ENCODE measurements at places on chromosomes 5 and 9.

DNA sequence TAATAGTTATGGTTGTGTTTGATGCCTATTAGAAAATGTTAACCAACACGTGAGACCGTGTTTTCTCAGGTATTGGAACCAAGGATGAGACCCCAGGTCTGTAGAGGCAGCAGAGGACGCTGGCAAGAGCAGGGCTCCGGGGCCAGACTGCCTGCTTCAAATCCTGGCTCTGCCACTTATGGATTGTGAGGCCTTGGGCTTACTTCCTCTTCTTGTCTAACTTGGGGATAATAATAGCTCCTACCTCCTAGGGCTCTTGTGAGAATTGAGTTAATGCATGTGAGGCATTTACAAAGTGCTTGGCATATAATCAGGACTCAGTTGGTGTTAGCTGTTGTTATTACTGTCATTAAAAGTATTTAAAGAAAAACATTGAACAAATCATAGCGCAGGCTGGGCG lies 85.5 kb upstream of the PITX1 start:
- DNase-seq = no peak

- no peak for DNase-seq
These were observed 78.0 kb downstream of the SH3GL2 start for GRCh38 chr9:17656889-17657288.

DNA sequence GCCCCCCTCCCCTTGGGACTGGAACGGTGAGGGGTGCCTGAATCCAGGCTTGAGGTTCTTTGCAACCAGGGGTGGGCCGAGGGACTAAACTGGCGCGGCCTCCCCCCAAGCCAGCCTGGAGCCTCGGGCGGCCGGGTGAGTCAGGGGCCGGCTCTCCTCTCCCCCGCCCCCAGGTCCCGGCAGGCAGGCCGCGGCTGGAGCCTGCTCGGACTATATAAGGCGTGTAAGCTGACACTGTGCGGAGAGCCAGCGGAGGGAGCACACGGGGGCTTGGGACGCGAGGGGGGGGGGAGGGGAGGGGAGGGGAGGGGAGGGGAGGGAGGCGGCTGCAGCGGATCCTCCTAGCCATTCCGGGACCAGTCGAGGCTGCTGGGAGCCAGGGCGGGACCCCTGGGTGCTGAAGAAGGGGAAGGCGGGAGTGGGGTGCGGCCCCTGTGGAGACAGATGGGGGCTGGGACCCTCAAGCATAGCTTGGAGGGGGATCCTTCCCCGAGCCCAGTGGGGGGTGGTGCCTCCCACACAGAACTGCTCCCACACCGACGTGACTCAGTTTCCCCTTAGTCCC lies 595 bp downstream of the PDLIM7 start:
- DNase-seq = peak; percentile 96

DNA sequence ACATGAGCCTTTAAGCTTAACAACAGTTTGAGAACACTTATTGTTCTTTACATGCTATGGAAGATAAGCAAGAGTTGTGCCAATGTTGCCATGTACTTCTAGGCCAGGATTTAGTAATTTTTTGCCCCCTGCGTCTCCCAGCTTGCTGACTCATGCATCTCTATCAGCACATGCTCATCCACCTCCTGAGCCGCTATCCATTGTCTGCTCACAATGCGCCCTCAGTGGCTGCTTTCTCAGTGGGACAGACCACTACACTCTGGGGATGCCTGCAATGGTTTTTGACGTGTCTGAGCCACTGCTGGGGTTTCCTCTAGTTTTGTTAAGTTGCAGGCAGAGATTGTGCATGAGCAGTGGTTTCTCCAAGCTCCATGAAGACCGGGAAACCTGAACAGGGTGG lies 50.9 kb upstream of the PHF2 start:
- no peak for DNase-seq

GRCh38 chr5:179375831-179376365 lies 30.6 kb upstream of the ADAMTS2 start:
- DNase-seq = no peak

GRCh38 chr9:89807682-89808075 lies 202.9 kb downstream of the GADD45G start:
- DNase-seq = no peak

- no peak for DNase-seq
These were observed 44.8 kb downstream of the PTPN3 start for GRCh38 chr9:109453210-109453842.

DNA sequence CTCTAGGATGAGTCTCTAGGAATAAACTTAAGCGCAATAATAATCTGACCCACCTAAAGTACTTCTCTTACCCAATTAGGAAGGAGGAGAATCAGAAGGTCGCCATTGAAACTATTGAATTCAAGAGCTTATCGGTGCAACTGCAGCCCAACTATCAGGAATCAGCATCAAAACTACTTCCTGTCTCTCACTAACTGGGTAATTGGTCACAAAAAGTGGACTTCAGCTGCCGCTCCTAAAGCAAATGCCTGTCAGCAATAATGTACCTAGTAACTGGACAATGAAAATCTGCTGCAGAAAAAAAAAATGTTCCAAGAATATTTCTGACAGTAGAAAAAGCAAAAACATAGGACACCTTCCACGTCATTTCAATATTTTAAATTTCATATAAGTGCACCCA lies 3.3 kb downstream of the OR1L8 start:
- no peak for DNase-seq

- no peak for DNase-seq
These were observed 702 bp upstream of the PRELID2 start for GRCh38 chr5:145835848-145836239.

- DNase-seq = no peak
These were observed 1206.0 kb upstream of the C9orf72 start for GRCh38 chr9:28779243-28779642.

GRCh38 chr5:172559004-172559932 lies 81.8 kb upstream of the NEURL1B start:
- peak; percentile 88 for DNase-seq

GRCh38 chr5:110785356-110785755 lies 46.5 kb downstream of the SLC25A46 start:
- DNase-seq = no peak

DNA sequence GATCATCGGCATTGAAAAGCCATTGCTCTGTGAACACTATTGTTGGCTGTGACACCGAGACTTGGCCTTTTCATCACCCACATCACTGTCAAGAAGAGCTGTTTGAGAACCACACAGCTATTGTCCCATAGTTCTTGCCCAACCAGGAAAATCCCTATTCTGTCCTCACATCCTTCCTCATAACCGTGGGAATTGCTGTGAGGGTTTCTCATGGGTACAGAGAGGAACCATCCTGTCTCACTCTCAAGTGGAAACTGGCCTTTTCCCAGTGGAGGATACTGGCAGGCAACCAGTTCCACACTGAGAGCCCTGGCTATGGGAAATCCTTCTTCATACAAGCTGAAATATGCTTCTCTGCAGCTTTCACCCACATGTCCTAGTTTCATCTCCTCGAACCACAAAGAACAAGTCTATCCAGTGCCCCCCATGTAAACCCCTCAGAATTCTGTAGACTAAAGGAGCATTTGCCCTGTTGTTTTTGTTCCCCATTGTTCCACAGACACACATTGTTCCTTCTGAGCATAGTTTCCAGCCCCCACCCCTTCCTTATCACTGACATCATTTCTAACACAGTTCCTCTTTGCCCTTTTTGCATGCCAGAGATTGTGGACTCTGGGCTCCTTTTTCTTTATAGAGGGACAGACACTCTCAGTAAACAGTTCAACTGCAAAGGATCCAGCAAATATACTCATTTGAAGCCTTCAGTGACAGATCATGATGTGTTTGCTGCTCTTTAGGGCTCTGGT lies 57.8 kb upstream of the C5orf46 start:
- DNase-seq = no peak

GRCh38 chr5:160064995-160065614 lies 54.1 kb downstream of the PWWP2A start:
- no peak for DNase-seq

DNA sequence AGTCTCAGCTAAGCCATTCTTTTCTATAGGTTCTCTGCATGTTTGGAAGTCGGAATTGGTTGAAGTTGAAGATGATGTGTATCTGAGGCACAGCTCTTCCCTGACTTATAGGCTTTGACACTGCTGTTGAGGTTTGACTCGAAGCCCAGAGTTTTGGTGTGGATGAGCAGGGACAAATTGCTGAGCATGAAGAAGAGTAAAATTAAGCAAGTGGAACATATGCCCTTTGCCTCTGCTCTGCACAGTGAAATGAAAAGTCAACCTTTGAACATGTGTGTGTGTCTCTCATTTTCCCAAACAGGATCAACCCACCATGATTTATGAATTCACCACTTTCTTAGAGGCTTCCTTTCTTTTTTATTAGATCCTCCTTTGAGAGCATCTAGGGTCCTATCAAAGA lies 8.5 kb downstream of the HMHB1 start:
- DNase-seq = peak; percentile 30

DNA sequence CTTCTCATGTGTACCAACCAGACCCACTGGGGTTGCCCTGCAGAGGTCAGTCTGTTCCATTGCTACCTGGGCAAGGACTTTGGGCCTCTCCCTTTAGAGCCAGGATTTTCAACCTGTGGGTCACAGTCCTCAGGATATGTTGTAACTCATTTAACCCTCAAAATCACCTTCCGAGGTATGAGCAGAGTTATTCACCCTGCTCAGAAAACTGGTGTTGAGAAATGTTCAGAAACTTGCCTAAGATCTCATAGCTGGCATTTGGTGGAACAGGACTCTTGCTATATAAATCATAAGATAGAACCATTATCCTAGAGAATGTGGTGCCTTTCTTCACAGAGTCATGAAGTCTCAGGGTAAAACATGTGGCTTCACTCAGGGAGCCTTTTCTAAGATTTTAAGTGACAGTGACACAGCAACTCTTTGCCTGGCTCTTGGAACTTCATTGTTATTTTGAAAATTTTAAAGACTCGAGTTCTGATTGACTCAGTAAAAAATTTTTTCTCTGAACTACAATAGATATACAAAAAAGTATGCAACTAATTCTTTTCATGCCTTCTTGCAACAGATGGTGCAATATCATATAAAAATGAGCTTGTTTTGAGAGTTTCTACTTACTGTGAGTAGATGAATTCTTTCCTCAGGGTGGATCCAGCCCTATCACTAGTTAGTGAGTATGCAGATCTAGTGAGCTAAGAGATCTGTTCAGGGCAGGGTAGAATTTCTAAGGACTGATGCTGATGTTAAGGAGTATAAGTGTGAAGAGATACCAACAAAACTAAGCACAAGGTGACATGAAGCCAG lies 29.5 kb downstream of the CAST start:
- no peak for DNase-seq

GRCh38 chr9:70531311-70531710 lies 116.9 kb upstream of the KLF9 start:
- no peak for DNase-seq

DNA sequence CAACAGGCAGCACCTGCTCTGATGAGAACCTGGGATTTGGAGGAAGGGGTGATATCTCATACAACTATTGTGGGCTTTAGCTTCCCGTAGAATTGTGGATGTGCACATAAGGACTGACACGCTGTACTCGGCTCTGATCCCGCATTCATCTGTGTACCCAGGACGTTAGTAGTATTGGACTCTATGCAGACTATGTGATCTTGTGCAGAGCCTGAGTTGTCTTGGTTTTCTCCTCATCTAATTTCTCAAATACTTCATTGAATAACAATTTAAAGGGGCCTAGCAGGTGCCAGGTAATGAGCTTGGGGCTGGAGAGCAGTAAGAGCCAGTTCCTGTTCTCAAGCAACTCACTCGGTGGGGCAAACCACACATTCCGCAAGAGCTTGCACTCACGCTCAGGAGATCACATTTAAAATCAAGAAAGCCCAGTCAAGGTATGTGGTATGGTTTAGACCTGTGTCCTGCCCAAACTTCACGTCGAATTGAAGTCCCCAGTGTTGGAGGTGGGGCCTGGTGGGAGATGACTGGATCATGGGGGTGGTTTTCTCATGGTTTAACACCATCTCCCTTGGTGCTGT lies 14.8 kb downstream of the C5orf15 start:
- no peak for DNase-seq

GRCh38 chr5:57455511-57456455 lies 26.8 kb downstream of the ACTBL2 start:
- DNase-seq = peak; percentile 46

GRCh38 chr5:79544131-79544530 lies 30.2 kb upstream of the HOMER1 start:
- no peak for DNase-seq

DNA sequence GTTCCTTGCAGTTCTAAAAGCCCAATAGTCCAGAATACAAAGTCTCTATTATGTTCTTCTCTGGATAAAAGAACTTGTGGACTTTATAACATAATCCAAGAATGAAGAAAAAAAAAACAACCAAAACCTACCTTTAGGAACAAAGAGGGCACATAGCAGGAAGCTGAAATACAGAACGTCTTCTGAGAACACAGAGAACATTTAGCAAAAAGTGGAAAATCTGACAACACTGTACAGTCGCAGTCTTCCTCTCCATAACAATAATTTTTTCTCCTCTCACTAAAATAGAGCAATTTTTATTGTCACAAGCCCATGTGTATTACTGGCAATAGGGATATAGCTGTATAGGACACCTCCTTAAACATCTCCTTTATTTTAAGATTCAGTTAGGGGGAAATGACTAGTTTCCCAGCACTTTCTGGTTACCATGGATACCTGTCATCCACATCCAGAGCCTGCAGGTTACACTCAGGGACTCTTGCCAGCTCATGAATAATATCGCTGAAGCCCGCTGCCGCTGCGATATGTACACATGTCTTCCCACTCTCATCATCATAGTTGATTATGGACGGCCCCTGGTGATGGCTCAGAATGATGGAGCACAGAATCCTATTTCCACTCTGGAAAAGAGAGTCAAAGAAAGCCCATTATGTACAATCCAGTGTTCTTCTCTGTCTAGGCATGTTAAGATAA lies 106.5 kb downstream of the ANKRD55 start:
- no peak for DNase-seq

DNA sequence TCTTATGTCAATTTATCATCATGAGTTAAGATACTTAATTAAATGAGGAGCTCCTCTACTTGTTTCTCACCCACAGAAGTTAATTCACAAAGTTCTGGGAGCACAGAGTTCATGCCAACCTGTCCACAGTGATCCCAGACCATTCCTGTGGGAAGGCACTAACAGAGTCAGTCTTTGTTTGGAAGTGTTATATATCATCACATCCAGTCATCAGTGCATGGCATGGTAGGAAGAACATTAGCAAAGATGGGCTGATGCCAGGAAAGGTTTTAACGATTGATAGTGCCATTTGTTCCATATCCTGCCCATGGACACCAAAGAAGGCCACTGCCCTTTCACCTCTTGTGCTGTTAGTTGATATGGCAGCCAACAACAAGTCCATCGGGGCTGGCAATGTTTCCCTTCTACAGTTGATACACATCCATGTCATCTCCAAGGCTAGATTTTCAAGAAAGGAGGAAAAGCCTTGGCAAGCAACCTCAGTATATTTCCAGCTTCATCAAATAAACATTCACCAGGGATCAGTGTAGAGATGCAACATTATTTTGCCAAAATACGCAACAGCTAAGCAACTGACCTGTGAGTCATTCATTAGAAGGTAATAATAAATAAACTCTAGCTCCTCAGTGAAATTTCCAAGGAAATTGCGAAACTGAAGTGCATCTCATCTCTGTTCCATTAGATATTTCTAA lies 169.6 kb downstream of the RORB start:
- no peak for DNase-seq

GRCh38 chr5:179154346-179154990 lies 94.3 kb downstream of the ZNF354C start:
- DNase-seq = no peak

Data from kidney (tissue), 22 donors.